Suprapubic skin (tissue), 4 donors: ENCODE measurements at places on chromosomes 12 and 14. TPM values are rescaled to one million over a fixed set of nuclear protein-coding genes. Genes with fewer than 3 reads are reported as not detected.

ASB2 gene
- 0.79 TPM for total RNA-seq

E2F7 gene
- 0.83 TPM for total RNA-seq

DNA sequence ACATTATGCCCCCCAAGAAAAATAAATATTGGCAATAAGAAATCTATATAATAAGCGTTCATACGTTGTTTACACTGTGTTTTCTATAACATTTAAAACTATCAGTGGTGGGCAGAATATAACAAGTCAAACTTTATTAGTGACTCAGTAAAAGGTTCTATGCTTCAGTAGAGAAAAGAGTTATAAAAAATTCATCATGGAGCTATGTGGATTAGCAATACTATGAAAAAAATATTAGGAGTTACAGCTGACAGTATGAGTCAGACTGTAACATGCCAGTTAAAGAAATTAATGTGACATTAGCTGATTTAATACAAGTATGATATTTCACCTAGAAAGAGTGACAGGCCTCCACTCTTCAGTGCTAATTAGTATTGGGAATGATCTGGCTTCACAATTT is 125.1 kb upstream of the GARIN6 start:
- DNase-seq = no peak

- DNase-seq = no peak
Measured at GRCh38 chr14:60095231-60095630, 3.5 kb downstream of the PCNX4 start.

GRCh38 chr14:61889914-61890351 is 127.7 kb downstream of the SNAPC1 start:
- no peak for DNase-seq

DNA sequence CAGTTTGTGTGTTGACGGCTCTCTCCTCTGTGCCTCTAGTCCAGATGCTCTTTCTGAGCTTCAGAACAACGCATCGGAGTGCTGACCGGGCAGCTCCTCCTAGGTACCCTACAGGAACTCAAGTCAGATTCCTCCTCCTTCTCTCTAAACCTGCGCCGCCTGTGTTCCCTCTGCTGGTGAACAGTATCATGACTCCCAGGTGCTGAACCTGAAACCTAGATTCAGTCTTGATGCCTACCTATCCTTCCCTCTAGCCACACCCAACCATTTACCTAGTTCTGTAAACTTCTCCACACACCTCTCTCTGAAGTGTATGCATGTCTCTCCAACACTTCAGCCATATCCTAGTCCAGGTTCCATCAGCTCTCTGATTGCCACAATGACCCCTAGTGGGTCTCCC is 112.7 kb downstream of the EFCAB11 start:
- no peak for DNase-seq

GRCh38 chr14:35300228-35300627 is 8.0 kb downstream of the PSMA6 start:
- DNase-seq = no peak

GRCh38 chr12:55722948-55723347 is 2.8 kb downstream of the RDH5 start:
- DNase-seq = no peak

DNA sequence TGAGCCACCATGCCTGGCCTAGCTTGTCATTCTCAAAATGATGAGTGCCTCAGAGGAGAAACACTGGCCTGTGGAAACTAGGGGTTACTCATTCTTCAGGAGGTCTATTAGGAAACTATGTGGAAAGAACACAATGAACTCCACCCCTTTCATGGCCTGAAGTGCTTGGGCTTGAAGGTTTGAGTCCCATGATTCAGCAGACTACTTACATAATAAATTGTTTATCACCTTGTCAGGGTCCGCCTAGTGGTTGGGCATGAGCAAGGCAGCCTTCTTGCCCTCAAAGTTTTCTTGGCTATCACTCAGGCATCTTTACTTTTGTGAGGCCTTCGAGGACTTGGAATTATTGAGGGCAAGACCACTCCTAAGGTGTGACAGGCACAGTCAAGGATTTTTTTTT is 251.2 kb downstream of the ACSS3 start:
- DNase-seq = no peak

- no peak for DNase-seq
Measured at GRCh38 chr14:59214702-59215302, 26.3 kb downstream of the DAAM1 start.
